ENCODE measurements at places on chromosomes 1 and 21.

- no peak for DNase-seq
These were observed 41.2 kb downstream of the RSPH1 start for GRCh38 chr21:42454786-42455185.

DNA sequence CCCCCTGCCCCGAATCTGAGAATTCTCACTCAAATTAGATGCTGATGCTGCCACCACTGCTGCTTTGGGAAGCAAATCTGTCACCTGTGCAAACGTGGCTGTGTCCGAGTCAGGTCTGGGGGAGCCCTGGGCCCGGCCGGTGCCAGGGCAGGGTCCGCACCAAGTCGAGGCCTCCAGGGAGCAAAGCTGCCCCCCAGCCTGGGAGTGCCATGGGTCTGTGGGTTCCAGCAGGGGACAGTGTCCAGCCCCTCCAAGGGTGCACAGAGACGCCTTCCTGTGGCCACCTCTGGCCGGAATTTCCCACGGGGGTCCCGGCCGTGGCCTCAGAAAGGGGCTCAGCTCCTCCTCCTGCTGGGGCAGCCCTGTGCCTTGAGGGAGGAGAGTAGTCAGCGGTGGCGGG lies 27.7 kb upstream of the TTLL10 start:
- DNase-seq: no peak

DNA sequence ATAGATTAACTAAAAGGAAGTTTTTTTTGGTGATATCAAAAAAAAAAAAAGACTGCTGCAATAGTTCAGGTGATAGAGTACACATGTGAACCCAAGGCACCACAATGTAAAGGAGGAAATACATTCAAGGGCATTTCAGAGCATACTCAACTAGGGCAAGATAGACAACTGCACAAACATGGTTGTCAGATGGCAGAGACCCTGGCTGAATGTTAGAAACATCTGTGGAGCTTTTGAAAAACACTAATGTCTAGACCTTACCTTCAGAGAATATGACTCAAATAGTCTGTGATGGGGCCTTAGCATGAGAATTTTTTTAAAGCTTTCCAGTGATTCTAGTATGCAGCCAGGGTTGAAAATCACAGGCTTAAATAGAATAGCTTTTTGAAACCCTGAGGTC lies 173.6 kb downstream of the VAV3 start:
- DNase-seq: no peak

DNA sequence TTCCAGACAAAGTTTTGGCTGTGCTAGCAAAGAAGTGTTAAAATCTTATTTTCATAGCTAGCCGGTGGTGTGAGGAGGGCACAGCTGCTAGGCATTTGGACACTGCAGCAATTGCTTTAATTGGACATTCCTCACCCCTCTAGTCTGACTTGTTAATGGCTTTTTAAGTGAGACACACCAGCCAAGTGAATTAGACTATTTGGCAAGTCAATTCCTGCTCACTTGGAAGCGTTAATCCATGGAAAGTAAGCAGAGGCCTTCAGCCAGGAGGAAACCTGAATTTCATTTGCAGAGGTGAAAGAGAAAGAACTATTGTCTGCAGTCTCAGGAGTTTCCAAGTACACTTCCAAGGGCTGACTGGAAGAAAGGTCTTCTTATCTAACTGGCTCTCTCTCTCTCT lies 175.7 kb downstream of the ST6GALNAC3 start:
- no peak for DNase-seq

Measured in GM04504 (cell line).